Right cardiac atrium (tissue), 5 donors: ENCODE measurements at places on chromosomes 16 and 17. TPM values are rescaled to one million over a fixed set of nuclear protein-coding genes. Genes with fewer than 3 reads are reported as not detected.

DNA sequence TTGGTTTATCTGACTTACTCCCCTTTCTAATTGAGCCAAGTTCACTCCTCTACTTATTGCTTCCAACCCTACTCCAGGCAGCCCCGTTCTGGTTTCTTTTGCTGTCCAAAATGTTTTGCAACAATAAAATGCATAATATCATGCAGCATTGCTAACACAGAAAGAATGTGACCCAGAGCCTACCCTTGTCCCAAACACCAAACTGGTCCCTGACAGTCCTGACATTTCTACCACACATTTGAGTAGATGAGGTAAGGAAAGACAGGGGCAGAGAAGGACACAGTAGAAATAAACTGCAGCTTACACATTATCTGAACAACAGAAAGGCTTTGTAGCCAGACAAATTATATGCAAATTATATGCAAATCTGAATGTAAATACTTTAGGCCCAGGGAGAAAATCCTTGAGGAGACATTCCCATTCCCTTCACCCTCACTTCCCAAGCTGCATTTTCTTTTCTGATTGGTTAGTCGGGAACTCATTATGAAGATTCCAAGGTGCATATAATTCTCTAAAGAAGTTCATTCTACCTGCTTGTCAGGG is 31.6 kb downstream of the SOX9 start:
- DNase-seq: no peak

The PERCC1 gene
- total RNA-seq: not detected

GRCh38 chr17:42704837-42705494 is 22.6 kb downstream of the CNTNAP1 start:
- DNase-seq: no peak

The OTOP2 gene
- not detected for total RNA-seq

DNA sequence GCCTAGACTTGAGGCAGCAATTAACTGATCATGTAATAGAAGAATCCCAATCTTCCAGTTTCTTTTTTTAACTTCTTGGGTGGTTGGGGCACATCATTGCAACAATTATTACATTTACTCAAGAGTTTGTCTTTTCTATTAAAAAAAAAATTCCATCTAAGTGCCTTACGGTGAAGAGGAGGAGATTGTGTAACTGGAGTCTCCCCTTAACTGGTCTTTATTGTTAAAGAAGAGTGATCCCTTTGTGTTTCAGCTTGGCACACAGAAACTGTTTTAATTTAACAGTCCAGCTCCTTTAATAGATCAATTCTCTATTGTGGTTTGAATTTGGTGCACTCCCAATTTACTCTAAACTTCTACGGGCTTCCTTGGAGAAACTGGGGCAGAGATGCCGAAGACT is 75.2 kb downstream of the FTO start:
- no peak for DNase-seq

The SMPD3 gene
- 0.59 TPM for total RNA-seq

- no peak for DNase-seq
Observed at GRCh38 chr16:11094075-11094856, 149.9 kb downstream of the CLEC16A start.
